ENCODE measurements at places on chromosomes 2 and 18.

DNA sequence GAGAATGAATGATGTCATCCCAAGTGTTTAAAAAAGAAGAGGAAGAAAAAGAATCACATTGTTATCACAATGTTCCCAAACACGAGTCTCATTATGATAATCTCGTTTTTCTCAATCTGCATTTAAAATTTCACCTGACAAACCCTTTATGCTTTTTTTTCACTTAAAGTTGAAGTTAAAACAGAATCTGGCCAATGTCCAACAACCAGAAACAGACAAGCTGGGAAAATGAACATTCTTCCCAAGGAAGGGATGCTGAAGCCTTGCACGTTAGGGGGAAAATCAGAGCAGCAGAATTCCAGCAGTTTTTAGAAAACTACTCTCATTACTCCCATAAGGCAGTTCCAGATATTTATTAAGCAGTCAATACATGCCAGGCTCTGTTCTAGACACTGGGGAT is 245.3 kb downstream of the TMEM182 start:
- no peak for DNase-seq

- DNase-seq = no peak
Measured at GRCh38 chr2:153163055-153163454, 315.5 kb downstream of the RPRM start.

GRCh38 chr2:24878341-24878740 is 41.7 kb downstream of the ADCY3 start:
- DNase-seq = no peak

GRCh38 chr2:2570360-2570759 is 239.3 kb upstream of the MYT1L start:
- no peak for DNase-seq

DNA sequence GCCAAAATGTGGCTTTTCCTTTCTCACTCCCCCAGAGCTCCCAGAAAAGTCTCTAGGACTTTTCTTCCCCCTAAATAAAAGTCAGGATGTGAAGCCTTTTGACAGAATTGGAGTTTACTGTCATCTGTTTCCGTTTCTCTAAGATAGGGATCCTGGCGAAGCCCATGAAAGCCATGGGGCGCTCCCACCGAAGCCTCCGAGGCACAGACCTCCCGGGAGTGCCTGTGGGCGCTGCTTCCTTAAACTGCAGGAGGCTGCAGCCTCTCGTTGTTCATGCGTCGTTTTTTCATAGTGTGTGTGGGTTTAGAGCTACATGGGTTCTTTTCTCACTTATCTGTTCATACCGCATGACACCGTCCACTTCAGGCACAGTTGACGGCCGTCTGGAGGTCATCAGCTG is 56.8 kb downstream of the ASAP2 start:
- no peak for DNase-seq

All from effector memory CD8-positive, alpha-beta T cell (primary cell).